ENCODE measurements at places on chromosomes 3 and 15. TPM values are rescaled to one million over a fixed set of nuclear protein-coding genes. Genes with fewer than 3 reads are reported as not detected.

GRCh38 chr3:120982608-120983320 is 74.8 kb downstream of the STXBP5L start:
- DNase-seq, result no peak

DNA sequence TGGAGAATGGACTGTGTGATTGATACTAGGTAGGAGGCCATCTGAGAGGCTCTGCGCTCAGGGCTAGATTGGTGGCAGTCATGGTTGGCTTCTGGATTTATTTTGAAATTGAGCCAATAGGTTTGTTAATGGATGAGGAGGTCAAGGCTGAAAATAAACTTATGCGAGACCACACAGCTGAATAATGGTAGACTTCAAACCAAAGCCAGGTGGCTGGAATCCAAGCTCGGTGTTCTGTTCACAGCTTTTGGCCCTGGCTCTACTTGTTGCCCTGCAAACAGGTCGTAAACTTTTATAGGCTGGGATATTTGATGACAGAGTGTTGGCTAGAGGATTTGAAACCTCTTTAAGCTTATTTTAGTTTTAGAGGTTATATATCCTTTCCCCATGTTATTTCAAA is 160.4 kb downstream of the CHL1 start:
- DNase-seq, result no peak

DNA sequence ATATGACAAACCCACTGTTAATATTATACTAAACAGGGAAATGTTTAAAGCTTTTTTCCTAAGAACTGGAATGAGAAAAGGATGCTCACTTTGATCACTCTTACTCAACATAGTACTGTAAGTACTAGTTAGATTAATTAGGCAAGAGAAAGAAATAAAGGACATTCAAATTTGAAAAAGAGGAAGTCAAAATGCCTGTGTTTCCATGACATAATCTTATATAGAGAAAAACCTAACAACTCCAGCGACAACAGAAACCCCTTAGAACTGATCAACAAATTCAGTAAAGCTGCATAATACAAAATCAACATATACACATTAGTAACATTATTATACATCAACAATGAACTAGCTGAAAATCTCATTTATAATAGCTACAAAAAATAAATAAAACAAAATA is 200.6 kb upstream of the ROBO1 start:
- DNase-seq, result no peak

Gene ENTPD3
- total RNA-seq, result not detected

GRCh38 chr3:188881954-188882641 is 289.7 kb upstream of the TPRG1 start:
- DNase-seq, result peak; percentile 90

DNA sequence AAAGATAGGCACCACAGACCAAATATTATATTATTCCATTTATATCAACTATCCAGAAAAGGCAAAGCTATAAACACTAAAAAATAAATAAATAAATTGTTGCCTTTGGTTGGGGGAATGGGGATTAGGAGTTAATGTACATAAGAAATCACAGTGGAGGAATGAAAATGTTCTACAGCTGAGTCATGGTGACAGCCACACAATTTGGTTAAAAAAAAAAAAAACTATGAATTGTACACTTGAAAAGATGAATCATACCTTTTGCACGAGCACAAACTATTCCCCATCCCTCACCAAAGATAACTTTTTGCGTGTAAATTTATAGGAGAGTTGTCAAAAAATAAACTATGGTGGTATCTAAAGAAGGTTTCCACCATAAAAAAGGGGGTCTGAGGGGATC is 103.2 kb downstream of the TBC1D5 start:
- peak; percentile 89 for DNase-seq

DNA sequence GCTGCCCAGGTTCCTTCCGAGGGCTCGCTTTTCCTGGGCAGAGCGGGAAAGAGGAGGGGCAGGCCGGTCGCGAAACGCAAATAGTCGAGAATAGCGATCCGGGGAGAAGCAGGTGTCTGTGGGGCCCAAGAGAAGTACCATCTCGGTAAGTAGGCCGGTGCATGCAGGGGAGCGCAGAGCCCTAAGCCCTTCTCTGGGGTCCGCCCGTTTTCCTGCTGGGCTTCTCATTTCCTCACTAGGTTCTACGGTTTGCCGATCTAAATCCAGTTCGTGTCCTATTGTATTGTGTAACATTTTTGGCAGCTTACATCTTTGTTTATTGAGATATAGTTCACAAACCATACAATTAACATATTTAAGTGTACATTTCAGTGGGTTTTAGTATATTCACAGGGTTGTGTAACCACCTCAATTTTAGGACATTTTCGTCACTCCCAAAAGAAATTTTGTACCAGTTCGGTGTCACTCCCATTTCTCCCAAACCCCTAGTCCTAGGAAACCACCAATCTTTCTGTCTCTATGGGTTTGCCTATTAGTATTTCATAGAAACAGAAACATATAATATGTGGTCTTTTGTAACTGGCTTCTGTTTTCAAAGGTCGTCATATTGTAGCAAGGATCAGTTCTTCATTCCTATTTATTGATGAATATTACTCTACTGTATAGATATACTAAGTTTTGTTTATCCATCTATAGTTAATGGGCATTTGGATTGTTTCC is 6.8 kb upstream of the TRIM69 start:
- DNase-seq, result no peak

DNA sequence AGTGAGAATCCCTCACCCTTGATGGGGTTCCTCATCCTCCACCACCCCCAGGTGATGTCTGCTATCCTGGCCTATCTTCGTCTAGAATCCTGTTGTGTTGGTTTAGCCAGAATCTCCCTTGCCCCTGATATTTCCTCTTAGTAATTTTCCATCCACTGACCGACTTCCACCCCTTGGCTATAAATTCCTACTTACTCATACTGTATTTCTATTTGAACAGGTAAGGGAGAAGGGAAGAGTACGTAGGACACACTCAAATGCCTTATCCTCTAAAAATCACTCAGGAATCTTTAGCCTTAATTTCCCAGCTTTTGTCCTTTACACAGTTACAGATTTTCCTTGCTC is 678 bp upstream of the TFG start:
- DNase-seq, result peak; percentile 6

DNA sequence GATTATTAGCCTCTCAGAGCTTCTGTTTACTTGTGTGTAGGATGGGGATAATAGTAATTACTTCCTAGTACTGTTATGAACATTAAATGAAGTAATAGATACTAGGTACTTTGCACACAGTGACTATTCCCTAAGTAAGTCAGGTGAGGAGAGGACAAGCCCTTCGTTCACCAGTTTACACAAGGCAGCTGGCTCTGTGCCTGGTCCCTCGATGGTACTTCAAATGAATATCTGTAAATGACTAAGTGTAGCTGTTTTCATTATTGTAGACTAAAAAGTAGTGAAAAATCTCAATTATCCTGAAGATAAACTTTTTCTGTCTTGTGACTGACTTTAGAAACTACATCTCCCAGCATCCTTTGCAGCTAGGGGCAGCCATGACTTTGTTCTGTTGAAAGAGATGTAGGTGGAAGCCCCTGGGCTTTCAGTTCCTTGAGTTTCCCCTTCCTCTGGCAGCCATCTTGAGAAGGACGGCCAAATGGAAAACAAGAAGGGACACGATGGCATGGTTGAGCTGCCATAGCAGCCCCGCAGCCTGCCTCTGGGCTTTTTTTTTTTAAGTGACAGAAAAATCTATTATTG is 11.7 kb upstream of the WNT7A start:
- peak; percentile 39 for DNase-seq

DNA sequence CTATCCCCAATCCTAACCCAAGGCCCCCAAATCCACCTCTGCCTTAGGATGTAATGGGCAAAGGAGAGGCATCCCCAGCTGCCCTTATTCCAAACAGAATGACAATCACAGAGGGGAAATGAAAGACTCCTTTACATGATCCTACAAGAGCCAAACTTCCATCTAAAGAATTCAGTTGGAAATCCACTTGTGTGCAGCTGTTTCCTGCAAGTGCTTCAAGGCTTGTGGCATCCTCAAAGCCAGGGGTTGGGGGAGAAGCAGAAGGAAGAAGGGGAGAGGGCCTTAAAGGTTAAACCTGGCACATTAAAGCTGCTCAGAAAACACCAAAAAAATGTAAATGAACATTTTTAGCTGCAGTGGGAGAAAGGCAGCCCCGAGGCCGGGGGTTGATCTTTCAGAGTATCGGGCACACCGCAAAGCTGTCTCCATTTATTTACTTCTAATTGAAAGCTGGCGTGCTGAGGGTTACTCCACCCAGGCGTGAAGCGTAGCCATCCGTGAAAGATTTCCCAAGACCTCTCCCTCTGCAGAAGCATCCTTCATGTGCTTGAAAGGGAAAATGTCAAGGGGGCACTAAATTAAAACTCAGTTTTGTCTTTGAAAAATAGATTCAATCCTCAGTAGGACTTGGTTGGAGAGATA is 217.8 kb downstream of the SHQ1 start:
- no peak for DNase-seq

- no peak for DNase-seq
These were observed 80.1 kb downstream of the SLC6A1 start for GRCh38 chr3:11072631-11073030.

Gene CCR1
- 0.27 TPM for total RNA-seq

Gene DGKG
- total RNA-seq, result 20.3 TPM

- DNase-seq, result no peak
These were observed 156.2 kb upstream of the UMPS start for GRCh38 chr3:124574012-124574411.

- no peak for DNase-seq
These were observed 51.5 kb downstream of the MGLL start for GRCh38 chr3:127770671-127771355.

Gene CP
- not detected for total RNA-seq

Gene THSD4
- 11.8 TPM for total RNA-seq

Gene ISLR
- total RNA-seq, result not detected

GRCh38 chr15:57340682-57341259 is 35.5 kb upstream of the CGNL1 start:
- DNase-seq, result peak; percentile 56

DNA sequence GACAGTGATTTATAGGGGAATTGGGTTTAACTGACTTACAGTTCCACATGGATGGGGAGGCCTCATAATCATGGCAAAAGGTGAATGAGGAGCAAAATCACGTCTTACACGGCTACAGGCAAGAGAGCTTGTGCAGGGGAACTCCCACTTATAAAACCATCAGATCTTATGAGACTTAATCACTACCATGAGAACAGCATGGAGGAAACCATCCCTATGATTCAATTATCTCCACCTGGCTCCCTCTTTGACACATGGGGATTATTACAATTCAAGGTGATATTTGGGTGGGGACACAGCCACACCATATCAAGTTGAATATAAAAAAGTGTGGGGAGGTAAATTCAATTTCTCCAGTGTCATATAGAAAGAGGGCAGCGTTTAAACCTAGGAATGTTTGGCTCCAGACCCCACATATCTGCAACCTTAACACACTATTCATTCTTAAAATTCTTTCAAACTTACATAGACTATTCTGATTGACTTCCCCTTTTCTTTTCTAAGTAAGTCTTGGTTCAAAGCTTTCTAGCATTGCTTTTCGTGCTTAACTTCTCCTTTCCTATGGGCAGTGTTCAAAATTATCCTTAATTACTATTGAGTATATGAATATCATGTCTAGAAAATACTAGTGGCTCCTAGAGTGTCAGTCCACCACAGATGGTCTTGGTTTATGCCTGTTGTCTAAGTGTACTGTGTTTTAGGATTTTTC is 446.7 kb upstream of the GBE1 start:
- DNase-seq, result no peak

- DNase-seq, result no peak
These were observed 89.7 kb upstream of the FHIT start for GRCh38 chr3:61340931-61341461.

Gene PARP15
- not detected for total RNA-seq

DNA sequence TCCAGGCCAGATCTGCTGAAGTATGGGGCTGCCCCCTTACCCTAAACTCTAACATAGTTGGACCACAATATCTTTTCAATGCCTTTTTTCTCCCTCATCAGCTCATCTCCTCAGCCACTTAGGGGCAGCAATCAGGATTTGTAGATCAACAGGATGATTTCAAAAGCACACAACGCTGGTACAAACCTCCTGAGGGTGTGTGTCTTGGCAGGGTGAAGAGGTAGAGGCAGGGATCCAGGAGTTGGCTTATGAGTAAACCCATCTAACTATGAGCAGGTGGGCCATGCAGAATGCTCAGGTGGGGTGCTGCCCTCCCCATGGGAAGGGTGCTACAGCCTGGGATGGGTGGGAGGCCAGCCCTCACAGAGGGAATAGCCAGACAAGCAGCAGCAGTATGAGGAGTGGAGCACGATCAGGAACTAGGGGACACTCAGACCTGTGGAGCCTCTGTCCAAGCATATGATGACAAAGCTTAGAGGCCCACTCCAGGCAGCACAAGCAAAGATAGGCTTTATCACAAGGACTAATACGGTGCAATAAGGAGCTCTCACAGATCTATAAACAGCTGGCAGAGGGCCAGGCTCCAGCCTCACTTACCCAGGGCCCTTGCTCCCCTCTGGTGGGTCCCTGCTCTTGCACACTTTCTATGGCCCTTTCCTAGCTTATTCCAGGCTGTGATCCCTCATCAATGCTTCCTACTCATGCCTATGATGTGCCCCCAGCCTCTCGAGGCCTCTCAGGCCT is 32.2 kb downstream of the IL20RB start:
- no peak for DNase-seq

DNA sequence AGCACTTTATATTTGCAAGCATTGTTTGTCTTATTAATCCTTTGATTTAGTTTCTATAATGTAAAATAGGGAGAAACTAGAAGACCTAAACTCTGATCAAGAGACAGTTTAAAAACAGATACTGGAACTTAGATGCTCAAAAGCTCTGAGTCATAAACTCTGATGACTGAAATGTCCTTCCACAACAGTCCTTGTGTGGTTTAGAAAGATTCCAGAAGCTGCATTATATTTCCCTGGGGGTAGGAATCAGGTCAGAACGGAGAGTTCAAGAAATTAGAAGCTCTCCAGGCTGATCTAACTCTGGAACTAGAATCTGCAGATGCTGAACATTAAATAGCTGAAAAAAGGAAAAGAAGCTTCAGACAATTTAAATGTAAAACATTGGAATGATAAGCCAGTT is 18.3 kb upstream of the ONECUT1 start:
- DNase-seq, result no peak

DNA sequence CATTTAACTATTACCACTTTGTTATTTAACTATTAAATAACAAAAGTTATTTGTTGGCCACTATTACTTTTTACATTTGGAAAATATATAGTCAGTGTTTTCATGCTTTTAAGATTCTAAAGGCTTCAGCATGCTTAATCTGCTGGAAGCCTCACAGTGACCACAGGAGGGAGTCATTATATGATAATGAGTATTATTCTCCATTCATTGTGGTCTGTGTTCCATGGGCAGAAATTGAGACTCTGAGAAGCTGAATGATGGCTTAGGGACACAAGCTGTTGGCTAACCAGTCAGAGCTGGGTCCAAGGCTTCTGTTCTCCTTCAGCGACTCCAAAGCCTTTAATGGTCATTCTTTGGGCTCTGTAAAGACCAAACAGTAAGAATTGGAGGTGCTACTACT is 64.7 kb downstream of the BFSP2 start:
- peak; percentile 60 for DNase-seq

- no peak for DNase-seq
These were observed 4.8 kb upstream of the USP3 start for GRCh38 chr15:63499611-63500010.

DNA sequence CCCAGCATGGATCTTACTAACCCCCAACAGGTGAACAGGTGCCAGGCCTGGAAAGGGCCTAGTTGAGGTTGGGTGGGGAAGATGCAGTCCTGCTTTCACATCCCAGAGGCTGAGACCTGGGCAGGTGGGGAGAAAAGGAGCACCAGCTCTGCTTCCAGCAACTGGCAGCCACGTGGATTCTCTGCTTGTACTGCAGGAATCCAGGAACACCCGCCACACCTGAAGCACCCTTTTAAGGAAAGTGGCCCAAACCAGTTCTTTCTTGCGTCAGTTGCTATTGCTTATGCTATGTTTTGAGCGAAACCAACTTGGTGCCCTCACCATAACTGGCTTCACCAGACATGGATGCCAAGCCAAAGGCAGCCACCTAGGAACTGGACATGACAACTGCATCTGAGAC is 28.1 kb upstream of the NEO1 start:
- no peak for DNase-seq

Measured in HT1080 (cell line).